Activated CD4-positive, alpha-beta memory T cell treated with anti-CD3 and anti-CD28 coated beads, Interleukin-2, amount 10 ng/mL, durations not matched to agents 7 days and 5 days (primary cell): ENCODE measurements at places on chromosomes 2 and 18. TPM values are rescaled to one million over a fixed set of nuclear protein-coding genes. Genes with fewer than 3 reads are reported as not detected.

- H3K27ac ChIP-seq = no peak overlapping the region
- no peaks in the 10 kb centered on the region for H3K36me3 ChIP-seq
- no peaks in the 10 kb centered on the region for H3K27me3 ChIP-seq
- no peak overlapping the region for H3K4me3 ChIP-seq
- no peaks in the 10 kb centered on the region for H3K4me1 ChIP-seq
Measured at GRCh38 chr18:2049986-2050385, 521.3 kb downstream of the METTL4 start.

DNA sequence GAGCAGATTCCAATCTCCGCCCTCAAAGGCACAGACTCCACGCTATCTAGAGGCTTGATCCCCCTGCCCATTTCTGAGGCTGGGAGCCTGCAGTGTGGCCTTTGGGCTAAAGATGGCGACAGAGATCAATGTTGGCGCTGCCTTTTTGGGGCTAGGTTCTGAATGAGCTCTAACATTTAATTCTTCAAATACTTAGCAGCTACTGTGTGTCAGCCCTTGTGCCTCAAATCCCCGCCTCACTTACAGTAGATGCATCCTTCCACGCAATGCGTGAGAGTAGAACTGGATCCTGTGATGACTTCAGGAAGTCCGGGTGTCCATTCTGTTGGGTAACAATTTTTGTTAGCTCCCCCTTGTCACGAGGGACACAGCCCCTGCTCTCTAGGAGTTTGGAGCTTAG is 12.4 kb downstream of the IL1F10 start:
- no peaks in the 10 kb centered on the region for H3K36me3 ChIP-seq
- no peak overlapping the region for H3K27ac ChIP-seq
- DNase-seq = peak; percentile 60

DNA sequence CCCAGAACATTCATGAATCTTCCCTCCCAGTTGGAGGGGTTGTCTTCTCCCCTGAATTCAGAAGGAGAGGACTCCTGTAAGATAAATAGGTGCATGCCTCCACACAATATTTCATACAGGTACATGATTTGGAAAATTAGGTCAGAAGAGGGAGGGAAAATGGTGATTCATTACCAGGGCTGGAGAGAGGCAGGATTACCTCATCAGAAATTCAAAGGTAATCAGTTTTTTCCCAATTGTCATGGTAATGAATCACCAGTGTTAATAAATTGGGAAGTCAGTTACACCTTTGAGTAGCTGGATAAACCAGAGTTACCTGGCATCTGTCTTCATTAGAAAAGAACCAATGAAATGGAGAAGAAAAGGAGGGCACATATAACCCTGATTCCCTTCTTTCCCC is 128.5 kb downstream of the EN1 start:
- no peaks in the 10 kb centered on the region for H3K27me3 ChIP-seq
- no peak overlapping the region for H3K4me3 ChIP-seq
- no peak overlapping the region for H3K27ac ChIP-seq
- no peaks in the 10 kb centered on the region for H3K36me3 ChIP-seq
- DNase-seq = no peak

DNA sequence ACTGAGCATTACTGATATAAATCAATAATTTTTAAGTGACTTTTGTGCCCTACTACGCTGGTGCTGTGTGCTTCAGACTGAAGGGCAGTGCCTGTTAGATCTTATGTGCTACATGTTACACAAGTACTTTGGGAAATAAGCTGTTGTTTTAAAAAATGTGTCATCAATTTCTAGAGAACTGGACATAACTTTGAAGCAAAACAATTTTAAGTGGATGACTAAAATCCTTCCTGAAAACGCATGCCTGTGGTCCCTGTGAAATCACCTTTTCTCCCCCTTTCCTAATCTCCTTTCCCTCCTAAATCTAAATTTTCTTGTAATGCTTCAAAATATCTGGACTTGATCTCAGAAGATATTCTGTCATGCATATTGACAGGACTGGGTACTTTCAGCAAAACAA is 7.1 kb upstream of the IL1RL1 start:
- H3K27ac ChIP-seq = no peak overlapping the region
- H3K27me3 ChIP-seq = peaks cover 16% of the 10 kb centered on the region
- no peak overlapping the region for H3K4me3 ChIP-seq

DNA sequence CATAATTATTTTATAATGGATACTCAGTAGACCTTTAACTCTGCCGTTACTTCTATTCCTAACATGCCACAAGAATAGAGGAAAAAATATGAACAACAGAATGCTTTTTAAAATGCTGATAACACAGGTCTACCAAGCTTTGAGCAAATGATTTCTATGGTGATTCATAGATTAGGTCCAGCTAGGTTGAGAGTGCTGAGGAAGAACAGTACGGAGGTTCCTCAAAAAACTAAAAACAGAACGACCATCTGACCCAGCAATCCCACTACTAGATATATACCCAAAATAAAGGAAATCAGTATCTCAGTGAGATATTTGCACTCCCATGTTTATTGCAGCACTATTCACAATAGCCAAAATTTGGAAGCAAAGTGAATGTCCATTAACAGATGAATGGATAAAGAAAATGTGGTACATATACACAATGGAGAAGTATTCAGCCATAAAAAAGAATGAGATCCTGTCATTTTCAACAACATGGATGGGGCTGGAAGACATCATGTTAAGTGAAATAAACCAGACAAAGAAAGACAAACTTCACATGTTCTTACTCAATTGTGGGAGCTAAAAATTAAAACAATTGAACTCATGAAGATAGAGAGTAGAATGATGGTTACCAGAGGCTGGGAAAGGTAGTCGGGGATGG is 111.6 kb upstream of the SERTAD2 start:
- H3K27me3 ChIP-seq = peaks cover 14% of the 10 kb centered on the region
- no peak overlapping the region for H3K4me3 ChIP-seq
- H3K36me3 ChIP-seq = no peaks in the 10 kb centered on the region
- no peak for DNase-seq

DNA sequence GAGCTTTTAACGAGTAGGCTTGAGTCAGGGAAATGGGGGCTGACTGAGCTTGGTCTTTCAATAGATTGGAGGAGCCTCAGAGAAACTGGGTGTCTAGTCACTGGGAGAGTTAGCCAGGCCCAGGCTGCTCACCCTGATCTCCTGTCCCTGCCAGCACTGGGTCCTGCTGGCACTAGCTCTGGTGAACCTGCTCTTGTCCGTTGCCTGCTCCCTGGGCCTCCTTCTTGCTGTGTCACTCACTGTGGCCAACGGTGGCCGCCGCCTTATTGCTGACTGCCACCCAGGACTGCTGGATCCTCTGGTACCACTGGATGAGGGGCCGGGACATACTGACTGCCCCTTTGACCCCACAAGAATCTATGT is 720 bp downstream of the KRTCAP3 start:
- H3K4me3 ChIP-seq = no peak overlapping the region
- peaks cover 9% of the 10 kb centered on the region for H3K4me1 ChIP-seq
- H3K27ac ChIP-seq = no peak overlapping the region
- H3K36me3 ChIP-seq = peaks cover 45% of the 10 kb centered on the region

The ELP2 gene
- 54.5 TPM for total RNA-seq

The RNMT gene
- 43.7 TPM for total RNA-seq

The AMER3 gene
- not detected for total RNA-seq

DNA sequence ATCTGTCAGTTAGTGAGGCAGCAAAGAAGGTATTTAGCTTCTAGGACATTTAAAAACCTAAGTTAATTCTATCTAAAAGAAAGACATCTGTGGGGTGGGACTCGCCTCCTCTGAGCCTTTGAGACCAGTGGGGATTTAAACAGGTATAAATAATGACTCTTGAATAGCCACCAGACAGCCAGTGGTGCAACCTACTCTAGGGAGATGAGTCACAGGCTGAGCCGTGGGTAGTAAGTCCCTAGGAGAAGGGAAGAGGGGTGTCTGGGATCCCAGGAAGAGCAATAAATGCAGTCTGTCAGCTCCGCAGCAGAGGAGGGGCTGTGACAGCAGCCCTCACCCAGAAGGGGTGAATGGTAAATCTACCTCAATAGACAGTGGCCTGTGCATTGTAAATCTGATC is 43.1 kb upstream of the GALNT3 start:
- H3K27me3 ChIP-seq = no peaks in the 10 kb centered on the region
- H3K36me3 ChIP-seq = no peaks in the 10 kb centered on the region
- H3K4me1 ChIP-seq = no peaks in the 10 kb centered on the region
- DNase-seq = no peak

- no peak for DNase-seq
- H3K4me1 ChIP-seq = no peaks in the 10 kb centered on the region
- no peak overlapping the region for H3K4me3 ChIP-seq
- peaks cover 6% of the 10 kb centered on the region for H3K27me3 ChIP-seq
- no peak overlapping the region for H3K27ac ChIP-seq
Measured at GRCh38 chr2:29226808-29227207, 111.6 kb downstream of the CLIP4 start.

- H3K4me1 ChIP-seq = no peaks in the 10 kb centered on the region
- H3K27ac ChIP-seq = no peak overlapping the region
- DNase-seq = no peak
- H3K4me3 ChIP-seq = no peak overlapping the region
Measured at GRCh38 chr2:41498781-41499180, 549.0 kb upstream of the PKDCC start.

DNA sequence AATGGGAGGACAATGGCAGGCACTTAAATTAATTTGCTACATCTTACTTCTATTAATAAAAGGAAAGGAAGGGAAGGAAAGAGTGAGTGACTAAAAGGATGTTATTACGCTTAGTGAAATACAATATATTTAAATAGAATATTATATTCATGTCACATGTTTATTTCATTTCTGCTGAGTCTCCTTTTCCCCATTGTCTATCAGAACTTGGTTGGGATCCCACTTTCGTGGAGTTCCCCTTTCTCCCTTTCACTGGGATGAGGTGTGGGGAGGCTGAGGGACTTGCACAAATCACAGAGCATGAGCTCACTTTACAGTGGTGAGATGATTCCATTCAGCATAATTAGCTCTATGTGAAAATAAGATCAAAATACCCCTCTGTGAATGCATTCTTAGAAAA is 730.6 kb downstream of the TSN start:
- no peak overlapping the region for H3K4me3 ChIP-seq
- no peaks in the 10 kb centered on the region for H3K36me3 ChIP-seq
- H3K4me1 ChIP-seq = no peaks in the 10 kb centered on the region
- no peak overlapping the region for H3K27ac ChIP-seq

The TRIM54 gene
- total RNA-seq = 0.13 TPM

DNA sequence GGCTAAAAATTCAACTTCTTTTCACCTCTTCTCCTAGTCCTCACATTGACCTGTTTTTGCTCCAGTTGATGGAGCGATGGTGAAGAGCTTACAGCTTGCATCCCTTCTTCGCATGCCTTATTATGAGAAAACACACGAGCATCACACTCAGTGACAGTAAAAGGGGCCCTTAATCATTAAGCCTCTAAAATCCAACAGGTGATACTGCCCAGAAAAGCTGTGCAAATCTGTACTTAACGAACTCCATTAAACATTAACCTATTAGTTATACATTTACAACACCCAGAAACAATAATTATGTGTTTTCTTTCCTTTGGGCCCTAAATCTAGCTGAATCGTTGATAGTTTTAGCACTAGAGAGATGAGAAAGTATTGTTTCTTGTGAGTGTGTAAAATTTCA is 54.8 kb downstream of the LAMA1 start:
- no peak overlapping the region for H3K27ac ChIP-seq
- no peaks in the 10 kb centered on the region for H3K36me3 ChIP-seq
- no peak overlapping the region for H3K4me3 ChIP-seq
- DNase-seq = no peak
- no peaks in the 10 kb centered on the region for H3K4me1 ChIP-seq

The FBLN7 gene
- 8.4 TPM for total RNA-seq

- DNase-seq = no peak
- H3K36me3 ChIP-seq = no peaks in the 10 kb centered on the region
- H3K4me3 ChIP-seq = no peak overlapping the region
- no peak overlapping the region for H3K27ac ChIP-seq
- no peaks in the 10 kb centered on the region for H3K4me1 ChIP-seq
Measured at GRCh38 chr18:46555724-46556123, 101.3 kb downstream of the LOXHD1 start.

DNA sequence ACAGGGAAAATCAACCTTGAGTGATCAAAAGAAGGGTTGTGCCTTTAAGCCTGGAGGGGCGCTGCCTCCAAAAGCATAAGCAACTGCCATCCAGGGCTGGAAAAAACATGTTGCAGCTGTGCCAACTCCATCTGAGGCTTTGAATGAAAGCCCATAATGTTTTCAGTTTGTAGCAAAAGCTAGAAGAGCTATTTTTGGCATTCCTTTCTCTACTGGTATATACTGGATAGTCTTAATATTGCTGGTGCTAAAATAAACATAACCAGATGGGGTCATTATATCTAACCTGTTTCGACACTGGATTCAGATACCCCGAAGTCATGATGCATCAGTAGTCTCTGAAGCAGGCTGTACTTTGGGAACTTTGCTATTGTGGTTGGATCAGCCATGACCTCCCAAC is 25.1 kb downstream of the ANXA4 start:
- H3K4me1 ChIP-seq = peaks cover 81% of the 10 kb centered on the region
- H3K27me3 ChIP-seq = no peaks in the 10 kb centered on the region
- no peak for DNase-seq
- H3K4me3 ChIP-seq = no peak overlapping the region

DNA sequence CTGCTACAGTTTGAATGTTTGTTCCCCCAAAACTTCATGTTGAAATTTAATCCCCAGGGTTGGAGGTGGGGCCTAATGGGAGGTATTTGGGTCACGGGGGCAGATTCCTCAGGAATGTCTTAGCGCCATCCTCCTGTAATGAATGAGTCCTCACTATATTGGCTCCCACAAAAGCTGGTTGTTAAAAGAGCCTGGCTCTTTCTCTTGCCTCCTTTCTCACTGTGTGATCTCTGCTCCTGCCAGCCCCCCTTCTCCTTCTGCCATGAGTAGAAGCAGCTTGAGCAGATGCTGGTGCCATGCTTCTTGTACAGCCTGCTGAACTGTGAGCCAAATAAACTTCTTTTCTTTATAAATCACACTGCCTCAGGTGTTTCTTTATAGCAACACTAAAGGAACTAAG is 721.0 kb upstream of the PKDCC start:
- no peak overlapping the region for H3K4me3 ChIP-seq
- H3K27ac ChIP-seq = no peak overlapping the region
- H3K36me3 ChIP-seq = no peaks in the 10 kb centered on the region
- no peaks in the 10 kb centered on the region for H3K27me3 ChIP-seq

The MTERF4 gene
- 45.4 TPM for total RNA-seq

- H3K4me1 ChIP-seq = peaks cover 20% of the 10 kb centered on the region
- no peak overlapping the region for H3K4me3 ChIP-seq
- H3K27me3 ChIP-seq = peaks cover 34% of the 10 kb centered on the region
- no peak for DNase-seq
Measured at GRCh38 chr2:68404893-68405799, 40.1 kb downstream of the PLEK start.

DNA sequence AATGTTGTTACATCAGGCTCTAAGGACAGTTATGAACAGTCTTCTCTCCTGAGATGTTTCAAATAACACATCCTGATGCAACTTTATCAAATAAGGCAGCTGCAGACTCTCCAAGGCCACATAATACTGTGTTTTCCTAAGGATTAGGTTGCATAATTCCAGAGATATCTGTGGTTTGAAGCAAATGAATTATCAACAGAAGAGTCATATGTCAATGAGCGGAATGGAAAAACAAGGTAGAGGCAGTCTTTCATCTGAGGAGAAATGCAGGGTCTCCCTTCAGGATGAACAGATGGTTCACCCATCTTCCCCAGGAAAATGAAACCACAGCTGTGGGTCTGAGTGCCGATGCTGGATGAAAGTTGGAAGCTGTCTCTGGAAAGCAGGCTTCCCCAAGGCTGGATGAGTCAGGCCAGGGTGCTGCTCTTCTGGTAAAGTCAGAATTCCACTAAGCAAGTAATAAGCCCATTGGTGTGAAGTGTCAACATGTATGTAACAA is 22.2 kb downstream of the LYG1 start:
- H3K27ac ChIP-seq = no peak overlapping the region
- H3K4me3 ChIP-seq = no peak overlapping the region
- no peak for DNase-seq
